ENCODE measurements at places on chromosomes 11 and 22.
A peak's percentile ranks its signal among the peaks of the same experiment; 100 is the strongest.

DNA sequence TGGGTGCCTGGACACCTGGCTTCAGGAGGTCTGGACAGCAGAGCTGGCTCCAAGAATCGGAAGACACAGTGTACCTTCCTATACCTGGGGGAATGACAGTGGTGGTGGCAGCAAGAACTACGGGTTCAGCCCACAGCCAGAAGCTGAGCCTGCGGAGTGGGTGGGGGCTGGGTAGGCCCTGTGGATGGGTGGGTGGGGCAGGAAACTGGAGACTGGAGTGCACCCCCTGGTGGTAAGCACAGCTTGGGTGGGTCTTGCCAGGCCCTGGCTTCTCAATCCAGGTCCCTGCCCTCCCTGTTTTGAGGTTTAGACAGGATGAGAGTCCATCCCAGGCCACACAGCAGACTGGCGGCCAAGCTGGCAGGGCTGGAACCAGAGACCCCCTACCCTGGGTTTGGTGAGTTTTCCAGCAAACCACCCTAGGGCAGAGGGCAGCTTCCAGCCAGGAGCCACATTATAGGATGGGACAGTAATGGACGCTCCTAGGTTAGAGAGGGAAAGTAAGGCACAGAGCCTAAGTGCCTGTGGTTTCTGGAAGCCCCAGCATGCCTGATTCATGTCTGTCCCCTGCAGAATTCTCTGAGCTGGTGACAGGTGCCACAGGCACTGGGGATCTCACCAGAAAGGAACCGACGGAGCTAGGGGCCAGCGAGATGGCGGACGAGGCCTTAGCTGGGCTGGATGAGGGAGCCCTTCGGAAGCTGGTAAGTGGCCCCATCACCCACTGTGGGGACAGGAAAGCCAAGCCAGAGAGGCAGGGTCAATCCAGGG, 1.7 kb downstream of the SMTN start:
- DNase-seq, result peak; percentile 36

- no peak for DNase-seq
These were observed 57.4 kb downstream of the BUD13 start for GRCh38 chr11:116715383-116715782.

DNA sequence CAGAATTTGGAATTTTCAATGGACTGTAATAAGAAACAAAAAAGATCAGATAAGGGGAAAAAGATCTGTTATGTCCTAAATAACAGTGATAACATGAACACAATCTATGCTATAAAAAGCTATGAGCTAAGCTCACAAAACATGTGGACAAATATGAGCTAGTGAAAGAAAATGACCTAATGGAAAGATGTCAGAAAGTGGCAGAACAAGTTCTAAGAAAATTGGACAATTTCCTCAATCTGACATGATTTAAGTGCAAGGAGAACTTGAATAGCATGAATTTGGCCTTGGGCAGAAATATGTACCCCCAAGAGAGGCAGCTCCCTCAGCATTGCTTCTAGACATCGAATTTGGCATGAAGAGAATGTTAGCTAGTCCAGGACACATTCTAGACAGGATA, 212.0 kb upstream of the PGR start:
- DNase-seq, result no peak

- DNase-seq, result no peak
These were observed 376.3 kb upstream of the CCDC90B start for GRCh38 chr11:83662494-83662893.

GRCh38 chr11:109791337-109791736, 301.9 kb upstream of the ZC3H12C start:
- no peak for DNase-seq

GRCh38 chr11:18958221-18958910, 19.2 kb upstream of the MRGPRX1 start:
- DNase-seq, result no peak

DNA sequence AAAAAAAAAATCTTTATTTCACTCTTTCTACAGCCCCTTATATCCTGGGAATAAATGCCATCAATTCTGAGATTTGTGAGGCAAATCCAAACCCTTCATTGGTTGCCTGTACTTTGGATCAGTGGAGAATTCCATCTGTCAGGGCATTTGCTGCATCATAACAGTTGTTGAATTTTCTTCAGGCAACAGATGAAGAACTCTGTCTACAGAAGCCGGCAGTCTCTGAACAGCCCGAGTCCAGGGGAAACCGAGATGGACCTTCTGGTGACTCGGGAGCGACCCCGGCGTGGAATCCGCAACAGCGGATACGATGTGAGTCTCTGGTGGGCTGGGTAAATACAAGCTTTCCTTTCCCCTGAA, 82.3 kb downstream of the C11orf91 start:
- no peak for DNase-seq

DNA sequence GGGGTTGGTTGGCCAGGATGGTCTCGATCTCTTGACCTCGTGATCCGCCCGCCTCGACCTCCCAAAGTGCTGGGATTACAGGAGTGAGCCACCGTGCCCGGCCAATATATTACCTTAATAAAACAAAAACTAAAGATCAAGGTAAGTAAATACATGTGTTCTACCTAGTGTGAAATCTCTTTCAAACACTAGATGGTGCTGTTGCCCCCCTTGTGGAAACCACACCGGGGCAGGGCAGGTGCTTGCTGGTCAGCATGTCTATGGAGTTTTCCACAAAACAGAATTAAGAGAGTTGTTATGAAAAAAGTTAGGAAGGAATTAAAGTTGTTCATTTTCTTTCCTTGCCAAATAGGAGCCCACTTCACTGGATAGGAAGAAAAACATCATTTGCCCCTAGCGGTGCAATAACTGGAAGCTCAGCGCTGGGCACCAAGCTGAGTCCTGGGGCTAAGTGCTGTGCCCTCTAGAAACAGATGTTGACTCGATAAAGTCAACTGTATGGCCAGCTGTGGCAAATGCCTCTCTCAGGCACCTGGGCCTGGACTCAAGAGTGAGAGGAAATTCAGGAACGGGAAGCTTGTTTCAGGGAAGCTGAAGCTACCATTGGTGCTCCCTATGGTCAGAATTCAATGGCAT, 6.3 kb upstream of the KCNJ5 start:
- peak; percentile 52 for DNase-seq

- DNase-seq, result peak; percentile 52
These were observed 944 bp upstream of the SCGB1D2 start for GRCh38 chr11:62241095-62241494.

DNA sequence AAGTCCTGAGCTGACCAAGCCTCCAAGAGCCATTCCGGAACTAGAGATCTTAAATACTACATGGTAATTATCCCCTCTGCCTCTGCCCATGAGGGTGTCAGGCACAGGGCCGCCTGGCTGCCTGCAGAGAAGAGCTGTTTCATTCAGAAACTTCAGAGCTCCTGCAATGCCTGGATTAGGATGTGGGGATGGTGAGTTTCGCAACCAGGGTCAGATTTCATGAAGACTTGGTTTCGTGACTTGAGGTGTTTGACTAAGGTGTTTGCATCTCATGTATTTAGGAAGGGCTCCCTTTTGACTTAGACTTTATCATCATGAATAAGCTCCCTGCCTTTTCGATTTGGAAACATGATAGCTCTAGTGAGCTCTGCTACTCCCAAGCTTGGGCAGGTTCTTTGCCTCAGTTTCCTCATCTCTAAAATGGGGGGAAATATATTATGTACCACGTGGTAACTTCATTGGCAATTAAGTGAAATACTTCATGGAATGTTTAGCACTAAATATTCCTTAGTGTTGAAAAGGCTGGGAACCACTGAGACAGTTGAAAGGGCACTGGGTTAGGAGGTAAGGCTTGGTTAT, 9.1 kb downstream of the TIMP3 start:
- DNase-seq, result no peak

GRCh38 chr22:36347094-36347493, 40.7 kb downstream of the MYH9 start:
- DNase-seq, result no peak

- no peak for DNase-seq
These were observed 22.4 kb upstream of the API5 start for GRCh38 chr11:43289368-43289767.

GRCh38 chr11:116101902-116102301, 597.7 kb upstream of the CADM1 start:
- DNase-seq, result no peak

- DNase-seq, result peak; percentile 42
These were observed 2.2 kb upstream of the SIGIRR start for GRCh38 chr11:416757-417621.

GRCh38 chr11:119504371-119504770, 81.4 kb upstream of the THY1 start:
- DNase-seq, result no peak

DNA sequence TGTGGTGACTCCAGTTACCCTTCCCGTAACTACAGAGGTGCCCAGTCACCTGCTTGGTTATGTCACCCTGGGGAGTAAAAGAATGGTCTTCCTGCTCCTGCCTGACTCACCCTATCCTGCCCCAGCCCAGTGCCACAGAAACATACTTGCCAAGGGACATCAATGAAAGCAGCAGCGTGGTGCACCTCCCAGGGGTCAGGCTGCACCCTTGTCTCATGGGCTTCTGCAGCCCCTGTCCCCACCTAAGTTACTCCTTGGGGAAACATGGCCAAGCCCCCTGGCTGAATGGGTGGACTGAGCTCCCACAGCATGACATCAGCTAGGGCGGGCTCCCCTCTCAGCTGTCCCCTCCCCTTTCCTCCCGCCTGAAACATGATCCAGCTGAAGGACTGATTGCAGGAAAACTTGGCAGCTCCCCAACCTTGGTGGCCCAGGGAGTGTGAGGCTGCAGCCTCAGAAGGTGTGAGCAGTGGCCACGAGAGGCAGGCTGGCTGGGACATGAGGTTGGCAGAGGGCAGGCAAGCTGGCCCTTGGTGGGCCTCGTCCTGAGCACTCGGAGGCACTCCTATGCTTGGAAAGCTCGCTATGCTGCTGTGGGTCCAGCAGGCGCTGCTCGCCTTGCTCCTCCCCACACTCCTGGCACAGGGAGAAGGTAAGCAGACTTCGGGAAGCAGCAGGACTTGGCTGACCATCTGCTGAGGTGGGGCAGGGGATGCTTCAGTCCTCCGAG, at the start of gene HTR3A:
Gene HTR3A (plus strand): TSS at position 368 of the 730 bp plus-strand sequence. CDS start 218 bp downstream, at position 586.
- peak; percentile 95 for DNase-seq

DNA sequence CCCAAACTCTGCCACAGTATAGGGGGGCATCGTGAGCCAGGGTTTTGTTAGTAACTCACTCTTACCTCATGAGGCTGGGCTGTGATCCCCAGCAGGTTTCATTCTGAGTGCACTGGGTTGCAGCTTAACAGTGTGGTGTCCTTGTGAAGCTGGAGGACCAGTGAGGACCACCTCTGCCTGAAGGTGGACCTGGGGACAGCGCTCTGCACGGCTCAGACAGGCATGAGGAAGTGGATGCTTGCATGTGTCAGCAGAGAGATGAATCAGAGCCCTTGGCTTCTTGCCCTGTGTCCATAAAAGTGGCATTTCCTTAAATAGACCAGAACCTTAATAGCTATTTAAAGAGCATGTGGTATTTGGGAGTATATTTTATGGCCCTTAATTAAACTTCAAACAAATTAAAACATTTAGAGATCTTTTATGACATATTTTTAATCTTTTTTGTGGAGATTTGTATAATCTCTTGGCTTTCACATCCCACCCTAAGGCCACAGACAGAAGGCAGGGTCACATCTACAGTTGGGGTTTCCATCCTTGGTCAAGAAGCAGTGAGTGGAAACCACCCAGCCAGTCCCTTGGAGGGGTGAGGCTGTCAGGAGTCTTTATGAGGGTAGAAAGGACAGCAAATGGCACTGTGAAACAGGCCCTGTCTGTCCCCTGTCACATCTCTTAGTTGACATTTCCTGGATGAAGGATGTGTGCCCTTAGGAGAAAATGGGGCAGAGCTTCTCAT, 24.8 kb upstream of the ADORA2A start:
- DNase-seq, result peak; percentile 58

DNA sequence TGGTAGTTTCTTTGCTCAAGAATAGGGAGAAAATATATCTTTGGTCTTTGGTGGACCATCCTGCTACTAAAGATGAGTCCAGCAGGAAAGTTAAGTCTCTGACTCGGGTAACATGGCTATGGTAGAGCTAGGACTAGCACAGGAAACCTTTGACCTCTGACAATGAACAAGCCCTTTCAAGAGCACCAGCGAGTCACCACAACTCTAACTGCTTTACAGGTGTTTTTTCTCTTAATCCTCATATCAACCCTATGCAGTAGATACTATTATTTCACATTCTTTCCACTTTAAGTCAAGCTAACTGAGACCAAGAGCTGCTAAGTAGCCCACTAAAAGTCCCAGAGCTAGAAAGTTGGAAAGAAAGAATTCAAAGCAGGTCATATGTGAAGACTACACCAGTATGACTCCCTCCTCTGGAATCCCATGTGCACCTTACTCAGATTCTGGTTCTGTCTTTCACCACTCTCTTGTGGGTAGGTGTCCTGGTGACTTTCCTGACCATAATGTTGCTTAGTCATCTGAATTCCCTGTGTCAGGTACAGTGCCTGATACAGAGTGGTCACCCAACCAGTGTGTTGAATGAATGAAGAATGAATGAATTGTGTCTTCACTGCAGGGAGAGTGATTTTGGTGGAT, 53.8 kb upstream of the ME3 start:
- DNase-seq, result no peak

- no peak for DNase-seq
These were observed 1.2 kb downstream of the TSPAN32 start for GRCh38 chr11:2302896-2303626.
